ENCODE measurements at places on chromosomes 2 and 18.

DNA sequence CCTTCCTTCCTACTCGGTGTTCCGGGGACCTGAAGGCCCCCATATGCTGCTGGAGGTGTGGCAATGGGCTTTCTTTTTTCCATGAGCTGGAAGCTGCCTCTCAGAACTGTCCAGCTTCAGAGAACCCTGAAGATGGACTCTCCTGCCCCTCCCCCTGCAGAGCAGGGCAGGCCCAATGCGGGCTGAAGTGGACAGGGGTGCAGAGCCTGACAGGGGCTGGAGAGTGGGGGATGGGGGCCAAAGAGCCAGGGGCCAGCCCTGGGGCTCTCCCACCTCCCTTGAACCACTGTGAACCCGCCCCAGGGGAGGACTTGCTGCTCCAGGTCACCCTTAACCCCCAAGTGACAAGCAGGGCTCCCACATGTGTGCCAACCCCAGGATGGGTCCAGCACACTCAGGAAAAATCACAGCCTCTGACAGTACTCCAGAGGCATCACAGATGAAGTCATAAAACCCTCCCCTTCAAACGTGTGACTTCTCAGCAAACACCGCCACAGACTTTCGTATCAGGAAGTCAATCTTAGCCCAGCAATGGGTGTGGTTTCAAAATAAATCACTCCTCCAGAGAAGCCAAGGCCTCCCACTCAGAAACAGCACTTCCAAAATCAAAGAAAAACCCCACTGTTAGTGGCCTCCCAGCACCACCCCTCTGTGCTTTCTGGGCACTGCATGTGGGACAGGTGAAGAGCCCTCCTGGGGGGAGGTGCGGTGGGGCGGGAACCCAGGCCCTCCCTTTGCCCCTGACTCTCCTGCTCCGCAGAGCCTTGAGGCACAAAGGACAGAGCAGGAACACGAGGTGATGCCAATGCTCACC lies 135.8 kb downstream of the HDAC4 start:
- DNase-seq: no peak

DNA sequence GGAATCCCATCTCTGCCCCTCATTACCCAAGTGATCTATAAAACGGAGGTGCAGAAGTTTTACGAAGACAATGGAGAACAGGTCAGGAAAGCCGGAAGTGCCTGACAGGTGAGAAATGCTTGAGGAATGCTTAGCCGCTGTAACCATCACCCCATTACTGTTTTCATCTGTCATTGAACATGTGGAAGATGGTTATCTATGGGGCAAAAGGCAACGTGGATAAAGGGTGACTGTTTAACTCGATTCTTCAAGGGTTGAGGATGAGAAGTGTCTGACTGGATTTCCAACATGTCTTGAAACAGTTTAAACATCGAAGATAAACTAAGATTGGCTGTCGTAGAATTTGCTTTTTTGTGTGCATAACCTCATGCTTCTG lies 17.3 kb downstream of the HK2 start:
- no peak for DNase-seq

- DNase-seq: no peak
Measured at GRCh38 chr2:25366629-25367028, 24.9 kb upstream of the DNMT3A start.

GRCh38 chr2:130877258-130877657 lies 40.5 kb downstream of the ARHGEF4 start:
- DNase-seq: no peak

DNA sequence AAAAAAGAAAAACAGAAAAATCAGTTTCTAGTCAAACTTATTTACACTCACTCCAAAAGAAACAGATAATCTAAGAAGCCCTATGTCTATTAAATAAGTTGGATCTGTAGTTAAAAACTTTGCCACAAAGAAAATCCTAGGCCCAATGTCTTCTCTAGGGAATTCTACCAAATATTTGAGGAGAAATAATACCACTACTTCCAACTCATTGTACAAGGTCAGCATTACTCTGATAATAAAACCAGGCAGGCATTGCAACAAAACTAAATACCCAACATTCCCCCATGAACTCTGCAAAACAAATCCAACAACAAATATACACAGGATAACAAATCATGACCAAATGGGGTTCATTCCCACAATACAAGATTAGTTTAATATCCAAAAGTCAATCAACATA lies 73.8 kb upstream of the ST8SIA5 start:
- no peak for DNase-seq

- DNase-seq: no peak
Measured at GRCh38 chr2:126798276-126799140, 100.2 kb upstream of the TEX51 start.

- no peak for DNase-seq
Measured at GRCh38 chr2:219300022-219300421, 9.2 kb downstream of the PTPRN start.

DNA sequence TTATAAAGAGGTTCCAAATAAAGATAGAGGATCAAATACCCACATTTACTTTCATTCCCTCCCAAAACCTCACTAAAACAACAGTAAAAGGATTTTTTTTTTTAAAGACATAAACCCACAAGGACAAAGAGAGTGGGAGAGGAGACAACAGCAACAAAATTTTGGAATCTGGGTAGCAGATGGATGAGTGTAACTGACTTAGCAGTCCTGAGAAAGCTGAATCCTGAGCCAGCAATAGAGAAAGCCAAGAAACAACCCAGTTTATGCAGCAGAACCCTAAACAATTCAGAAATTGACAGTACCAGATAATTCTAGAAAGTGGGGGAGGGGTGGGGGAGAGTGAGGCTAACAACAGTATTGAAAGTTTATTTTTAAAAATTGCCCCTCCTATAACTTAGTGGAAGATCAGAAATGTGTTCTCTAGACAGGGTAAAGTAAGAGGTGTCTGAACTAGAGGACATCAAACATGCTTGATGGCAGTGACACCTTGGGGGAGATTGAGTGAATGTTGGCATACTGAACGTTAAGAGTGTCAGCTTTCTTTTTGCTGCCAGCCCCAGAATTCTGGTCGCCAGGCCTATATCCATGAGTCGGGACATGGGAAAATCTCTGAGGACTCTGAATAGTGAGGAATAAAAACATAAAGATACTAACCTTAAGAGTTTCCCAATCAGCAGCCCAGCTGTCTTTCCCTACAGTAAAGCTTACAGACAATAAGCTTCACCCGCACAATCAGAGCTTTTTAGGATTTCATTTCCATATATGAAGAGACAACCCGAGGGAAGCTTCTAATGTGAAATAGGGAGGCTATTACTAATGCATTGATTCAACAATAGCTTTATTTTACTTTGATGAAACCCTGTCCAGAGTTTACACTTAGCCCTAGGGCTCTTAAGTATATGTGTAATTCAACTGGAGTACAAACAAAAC lies 128.0 kb upstream of the ALPP start:
- DNase-seq: no peak

GRCh38 chr2:38792751-38793150 lies 14.7 kb downstream of the GEMIN6 start:
- DNase-seq: no peak

DNA sequence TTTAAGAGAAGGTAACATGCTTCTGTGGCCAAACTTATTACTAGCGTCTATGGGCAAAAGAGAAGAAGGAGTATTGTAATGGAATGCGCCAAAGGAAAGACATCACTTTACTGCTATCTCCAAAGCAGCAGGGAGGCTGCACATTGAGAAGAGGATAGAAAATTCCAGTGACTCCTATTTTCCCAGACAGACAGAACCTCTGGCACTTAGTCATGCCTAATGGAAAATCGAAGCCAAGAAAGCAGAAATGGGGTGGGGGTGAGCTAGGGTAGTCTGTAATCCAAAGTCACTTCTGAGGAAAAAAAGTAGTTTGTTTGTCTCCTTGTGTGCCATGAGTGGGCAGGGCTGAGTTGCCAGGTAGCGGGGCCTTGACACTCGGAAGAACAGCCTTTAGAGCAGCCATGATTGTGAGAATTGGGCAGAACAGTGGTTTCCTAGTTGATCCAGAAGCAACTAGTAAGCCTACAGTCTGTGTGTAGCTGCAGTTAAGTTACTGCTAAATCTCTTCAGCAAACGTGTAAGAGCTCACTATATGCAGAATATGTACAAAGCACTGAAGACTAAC lies 79.4 kb upstream of the FOSL2 start:
- DNase-seq: no peak

DNA sequence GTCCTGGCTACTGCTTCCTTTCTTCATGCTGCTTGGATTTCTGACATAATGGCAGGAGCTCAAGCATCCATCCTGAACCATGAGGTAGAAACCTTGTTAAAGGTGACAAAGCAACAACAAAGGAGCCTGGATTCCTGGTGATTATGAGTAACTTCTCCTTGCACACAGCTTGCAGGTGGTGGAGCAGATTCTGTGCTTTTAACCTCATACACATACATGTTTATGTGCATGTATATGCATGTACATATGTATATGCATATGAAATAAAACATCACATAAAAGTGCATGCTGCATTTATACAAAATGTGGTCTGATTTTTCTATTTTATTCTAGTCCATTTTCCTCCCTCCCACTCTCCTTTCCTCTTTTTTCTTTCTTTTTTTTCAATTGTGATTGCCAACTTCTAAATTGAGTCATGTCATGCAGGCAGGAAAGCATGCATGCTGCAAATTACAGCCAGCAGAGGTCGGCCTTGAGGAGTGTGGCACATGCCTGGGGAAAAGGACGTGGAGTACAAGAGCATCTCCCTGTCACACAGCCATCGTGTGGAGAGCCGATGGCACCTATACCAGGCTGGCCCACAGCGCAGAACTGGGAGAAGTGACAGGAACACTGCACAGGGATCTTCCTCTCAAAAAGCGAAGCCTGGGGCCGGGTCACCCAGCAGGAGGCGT lies 17.9 kb downstream of the LCT start:
- DNase-seq: no peak

DNA sequence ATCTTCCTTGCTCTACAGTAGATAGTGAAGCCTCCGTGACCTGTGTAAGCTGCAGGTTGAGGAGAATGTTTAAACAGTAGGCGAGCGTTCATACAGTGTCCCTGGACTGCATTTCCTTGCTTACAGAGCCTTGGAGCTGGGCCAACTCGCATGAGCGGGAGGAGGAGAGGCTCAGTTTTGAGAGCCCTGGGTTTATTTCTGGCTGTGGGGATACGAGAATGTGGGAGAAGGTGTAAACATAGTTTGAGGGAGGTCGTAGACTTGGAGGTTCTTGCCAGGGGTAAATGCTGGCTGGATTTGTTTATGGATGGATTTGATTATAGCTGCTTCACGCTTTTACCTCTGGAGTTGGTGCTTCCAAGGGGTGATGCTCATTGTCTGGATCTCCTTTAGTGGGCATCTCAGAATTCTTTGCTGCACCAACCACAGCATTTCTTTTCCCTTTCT lies 20.8 kb downstream of the CRIM1 start:
- no peak for DNase-seq

DNA sequence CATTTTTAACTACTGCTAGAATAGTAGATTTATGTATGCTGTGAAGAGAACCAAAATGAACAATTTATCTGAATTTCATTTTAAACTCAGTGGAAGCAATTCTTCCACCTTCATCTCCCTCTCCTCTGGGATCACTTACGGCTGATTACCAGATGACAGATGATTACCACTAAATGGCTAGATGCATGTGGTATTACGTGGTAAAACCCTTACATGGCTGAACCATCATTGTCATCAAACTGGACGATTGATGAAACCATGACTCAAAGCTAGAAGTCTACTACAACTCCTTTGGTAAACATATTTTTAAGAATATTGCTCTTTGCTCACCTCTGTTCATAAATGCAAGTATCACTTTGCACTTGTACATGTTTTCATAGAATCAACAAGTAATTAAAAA lies 48.5 kb upstream of the DOCK10 start:
- DNase-seq: no peak

GRCh38 chr2:14941151-14941631 lies 308.7 kb downstream of the LRATD1 start:
- no peak for DNase-seq

- no peak for DNase-seq
Measured at GRCh38 chr2:26887151-26887550, 39.2 kb downstream of the DPYSL5 start.

DNA sequence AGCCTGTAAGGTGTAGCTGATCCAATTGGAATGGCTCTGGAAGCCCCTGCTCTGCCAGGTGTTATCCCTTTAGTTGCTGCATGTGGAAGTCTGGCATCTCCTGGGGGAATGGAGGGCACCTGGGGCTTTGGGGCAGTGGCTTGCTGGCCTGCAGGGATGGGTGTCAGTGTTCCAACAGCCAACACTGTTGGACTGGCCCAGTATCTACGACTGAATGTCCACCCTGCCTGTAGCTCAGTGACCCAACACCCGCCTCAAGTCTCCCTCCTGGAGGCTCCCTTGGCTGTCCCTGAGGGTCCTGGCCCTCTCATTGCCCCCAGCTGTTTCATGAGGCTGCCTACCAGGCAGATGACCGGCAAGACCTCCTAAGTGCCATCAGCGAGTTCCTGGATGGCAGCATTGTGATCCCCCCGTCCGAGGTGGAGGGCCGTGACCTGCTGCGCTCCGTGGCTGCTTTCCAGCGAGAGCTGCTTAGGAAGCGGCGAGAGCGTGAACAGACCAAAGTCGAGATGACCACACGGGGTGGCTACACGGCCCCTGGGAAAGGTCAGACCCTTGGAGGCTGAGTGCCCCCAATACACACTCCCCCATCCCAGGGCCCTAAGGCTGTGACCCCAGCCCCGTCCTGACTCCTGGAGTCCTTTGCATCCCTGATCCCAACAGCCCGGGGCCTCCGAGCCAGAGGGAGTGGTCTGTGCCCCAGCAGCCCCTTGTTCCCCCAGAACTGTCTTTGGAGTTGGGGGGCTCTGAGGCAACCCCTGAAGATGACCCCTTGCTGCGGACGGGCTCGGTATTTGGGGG lies 7.7 kb downstream of the SLC4A3 start:
- DNase-seq: no peak

- DNase-seq: no peak
Measured at GRCh38 chr18:50373561-50374219, 1.2 kb upstream of the SKA1 start.

GRCh38 chr2:9720352-9721093 lies 89.7 kb upstream of the YWHAQ start:
- DNase-seq: peak; percentile 78

DNA sequence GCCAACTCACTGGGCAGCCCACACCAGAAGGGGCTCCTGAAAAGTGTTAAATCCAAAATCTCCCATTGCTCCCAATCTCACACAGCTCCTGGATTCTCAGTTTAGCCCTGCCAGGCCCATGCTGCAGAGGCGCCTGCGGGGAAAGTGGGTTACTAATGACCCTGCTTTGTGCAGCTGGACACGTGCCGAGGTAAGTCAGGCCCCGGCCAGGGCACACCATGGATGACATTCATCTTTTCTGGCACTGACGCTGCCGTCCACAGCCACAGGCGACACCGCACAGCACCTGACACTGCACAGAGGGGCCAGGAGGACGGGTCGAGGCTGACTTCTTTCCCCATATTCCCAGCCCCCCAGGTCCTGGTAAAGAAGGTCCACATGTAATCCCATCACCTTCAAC lies 193.5 kb downstream of the EIPR1 start:
- no peak for DNase-seq
